ENCODE measurements at places on chromosomes 4 and X.

- peak; percentile 64 for DNase-seq
Measured at GRCh38 chrX:113644426-113644825, 803.8 kb upstream of the AMOT start.

DNA sequence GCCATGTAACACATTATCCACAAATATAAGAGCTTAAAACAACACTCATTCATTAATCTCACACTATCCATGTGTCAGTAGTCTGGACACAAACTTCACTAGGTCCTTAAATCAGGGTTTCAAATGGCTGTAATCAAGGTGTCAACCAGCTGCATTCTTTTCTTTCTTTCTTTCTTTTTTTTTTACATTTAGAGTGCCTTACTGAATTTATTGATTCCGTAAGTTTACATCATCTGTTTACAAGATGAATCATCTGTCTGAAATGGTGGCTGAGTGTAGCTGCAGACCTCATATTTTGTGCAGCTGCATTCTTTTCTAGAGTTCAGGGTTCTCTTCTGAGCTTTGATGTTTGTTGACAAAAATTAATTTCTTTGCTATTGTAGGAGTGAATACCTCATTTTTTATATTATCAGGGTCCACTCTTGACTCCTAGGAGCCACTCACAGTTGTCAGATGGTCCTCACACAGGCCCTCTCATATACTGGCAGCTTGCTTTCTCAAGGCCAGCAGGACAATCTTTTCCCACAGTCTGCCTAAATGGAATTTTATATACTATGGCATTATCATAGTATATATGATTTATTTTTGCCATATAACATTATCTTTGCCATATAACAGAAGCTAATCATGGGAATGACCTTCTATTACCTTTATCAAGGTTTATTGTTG, 37.8 kb downstream of the SPOCK3 start:
- peak; percentile 54 for DNase-seq

DNA sequence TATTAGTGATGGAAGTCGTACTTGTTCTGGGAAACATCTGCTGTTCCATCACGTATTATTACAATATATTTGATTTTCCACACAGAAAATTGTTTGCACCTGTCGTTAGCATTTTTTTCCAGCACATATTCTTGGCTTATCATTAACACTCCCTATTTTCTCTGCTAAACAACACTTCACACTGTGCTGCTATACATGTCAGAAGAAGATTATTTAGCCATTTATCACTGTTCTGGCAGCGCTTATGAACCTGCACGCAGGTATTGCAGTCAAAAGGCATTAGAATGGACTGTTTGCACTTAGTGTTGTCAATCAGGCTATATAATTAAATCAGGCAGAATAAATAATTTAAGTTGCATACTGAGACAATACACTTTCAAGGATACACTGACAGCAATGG, 218.6 kb downstream of the CHM start:
- no peak for DNase-seq

GRCh38 chr4:86401826-86402225, 42.0 kb upstream of the MAPK10 start:
- DNase-seq: no peak

DNA sequence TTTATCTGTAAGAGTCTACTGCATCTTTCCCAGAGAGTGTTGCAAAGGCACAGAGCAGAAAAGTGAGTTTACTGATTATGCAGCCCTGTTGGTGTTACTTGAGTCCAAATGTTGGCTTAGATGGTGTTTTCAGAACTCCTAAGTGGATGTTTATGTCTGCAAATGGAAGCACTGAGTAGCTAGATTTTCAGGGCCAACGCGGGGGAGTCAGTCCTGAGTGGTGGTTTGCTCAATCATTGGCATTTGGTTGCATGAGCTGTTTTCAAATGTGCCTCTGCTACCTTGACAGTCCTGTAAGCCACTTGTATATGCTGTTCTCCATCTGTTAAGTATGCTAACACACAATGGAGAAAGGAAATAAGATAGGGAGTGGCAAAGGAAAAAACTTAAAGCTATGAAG, 45.4 kb downstream of the MAMLD1 start:
- no peak for DNase-seq

DNA sequence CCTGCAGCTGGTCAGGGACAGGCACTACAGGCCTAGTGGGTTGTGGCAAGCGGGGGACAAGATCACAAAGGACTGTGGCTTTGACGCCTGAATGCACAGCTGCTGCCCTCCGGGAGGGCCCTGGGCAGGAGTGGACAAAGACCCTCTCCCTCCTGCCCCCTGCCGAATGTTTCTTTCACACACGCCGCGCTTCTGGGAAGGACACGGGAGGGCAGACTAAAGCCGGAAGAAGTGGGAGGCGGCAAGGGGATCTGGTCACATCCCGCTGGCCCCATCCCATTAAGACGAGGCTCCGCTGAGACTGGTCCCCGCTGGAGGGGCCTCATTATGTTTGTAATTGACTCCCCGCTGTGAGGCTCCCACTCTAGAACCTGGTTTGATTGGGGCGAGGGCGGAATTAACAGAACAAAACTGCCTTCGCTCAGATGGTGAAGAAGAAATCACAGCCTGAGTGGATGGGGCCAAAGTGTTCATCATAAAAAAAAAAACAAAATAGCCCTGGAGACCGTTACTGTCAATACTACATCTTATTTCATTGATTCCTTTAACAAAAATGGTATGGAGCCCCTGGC, 37.8 kb upstream of the PSAPL1 start:
- no peak for DNase-seq

DNA sequence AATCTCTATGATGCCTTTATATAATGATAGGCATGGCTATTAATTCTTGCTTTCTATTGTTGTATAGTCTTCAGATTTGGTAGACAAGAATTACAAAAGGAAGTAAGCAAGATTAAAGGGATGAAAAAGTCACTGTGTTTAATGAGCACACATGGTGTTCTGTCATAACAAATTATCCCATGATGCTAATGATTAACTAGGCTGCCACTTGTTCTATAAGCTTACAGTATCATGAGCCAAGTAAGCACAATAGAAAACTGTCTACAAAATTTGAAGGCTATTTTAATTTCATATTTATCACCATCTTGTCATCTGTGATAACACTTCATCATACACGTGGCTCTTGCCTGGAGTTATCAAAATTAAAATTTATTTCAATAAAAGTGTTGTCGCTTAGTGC, 466.7 kb downstream of the GASK1B start:
- DNase-seq: no peak

DNA sequence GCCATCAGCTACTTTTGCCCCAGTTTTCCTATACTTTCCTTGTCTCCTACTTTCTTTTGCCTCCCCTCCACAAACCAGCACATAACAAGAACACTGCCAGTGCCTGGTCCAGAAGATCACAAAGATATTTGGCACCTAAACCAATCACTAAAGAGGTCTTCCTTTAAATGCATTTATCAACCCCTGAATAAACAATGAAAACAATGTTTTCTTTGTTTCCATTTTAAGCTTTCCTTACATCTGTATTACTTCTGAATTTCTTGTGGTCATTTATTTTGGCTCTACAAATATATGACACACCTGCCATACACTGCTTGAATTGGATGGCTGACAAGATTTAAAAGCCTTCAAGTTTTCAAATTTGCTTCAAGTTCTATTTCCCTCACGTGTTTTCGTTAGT, 43.9 kb downstream of the MBNL3 start:
- no peak for DNase-seq

DNA sequence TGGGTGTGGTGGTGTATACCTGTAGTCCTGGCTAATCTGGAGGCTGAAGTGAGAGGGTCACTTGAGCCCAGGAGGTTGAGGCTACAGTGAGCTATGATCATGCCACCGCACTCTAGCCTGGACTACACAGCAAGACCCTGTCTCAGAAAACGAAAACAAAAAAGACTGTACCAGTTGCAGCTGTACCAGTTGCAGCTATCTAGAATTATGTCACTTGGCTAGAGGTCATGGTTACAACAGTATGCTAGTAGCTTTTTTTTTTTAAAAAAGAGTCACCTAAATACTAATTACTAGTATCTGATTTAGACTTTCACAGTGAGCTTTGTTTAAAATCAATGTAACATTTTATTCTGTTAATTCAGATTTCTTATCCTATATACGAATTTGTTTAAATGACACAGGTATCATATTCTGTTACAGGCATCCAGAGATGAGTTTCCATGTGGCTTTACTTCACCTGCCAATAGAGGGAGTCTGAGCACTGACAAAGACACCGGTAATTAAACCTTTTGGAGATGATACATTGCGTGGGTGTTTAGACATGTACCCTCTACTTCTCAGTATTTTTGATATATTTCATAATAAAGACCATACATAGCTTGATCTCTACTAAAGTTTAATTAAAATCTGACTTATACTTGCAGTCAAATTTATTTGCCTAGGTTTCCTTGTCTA, 100.2 kb upstream of the IL13RA1 start:
- DNase-seq: no peak

GRCh38 chrX:137792214-137792613, 226.3 kb downstream of the ZIC3 start:
- no peak for DNase-seq

DNA sequence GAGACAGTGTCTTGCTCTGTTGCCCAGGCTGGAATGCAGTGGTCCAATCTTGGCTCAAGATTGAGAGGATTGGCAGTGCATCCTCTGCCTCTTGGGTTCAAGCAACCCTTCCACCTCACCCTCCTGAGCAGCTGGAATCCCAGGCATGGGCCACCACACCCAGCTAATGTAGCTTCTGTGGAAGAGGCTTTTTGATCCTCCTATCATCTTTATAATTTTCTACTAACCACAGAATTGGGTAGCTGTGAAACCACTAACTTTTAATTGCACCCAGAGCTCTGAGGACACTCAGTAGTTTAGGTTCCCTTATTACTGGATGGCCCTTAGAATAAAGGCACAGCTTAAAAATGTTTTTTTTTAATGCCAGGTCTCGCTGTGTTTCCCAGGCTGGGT, 8.9 kb upstream of the AGA start:
- no peak for DNase-seq

DNA sequence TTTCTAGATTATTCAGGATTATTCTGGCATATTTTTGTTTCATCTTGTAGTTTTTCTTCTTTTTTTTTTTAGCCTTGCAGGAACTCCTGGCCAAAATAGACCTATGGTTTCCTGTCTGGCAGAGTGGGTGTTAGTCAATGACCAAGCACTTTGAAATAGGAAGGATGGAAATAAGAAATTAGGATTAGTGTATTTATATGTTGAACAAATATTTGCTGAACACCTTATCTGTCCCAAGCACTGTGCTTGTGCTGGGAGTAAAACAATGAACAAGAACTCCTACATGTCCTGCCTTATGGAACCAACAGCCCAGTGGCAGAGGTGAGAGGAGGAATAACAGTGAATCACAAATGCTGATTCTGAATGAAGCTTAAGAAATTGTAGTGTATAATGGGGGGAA, 4.5 kb downstream of the MMRN1 start:
- no peak for DNase-seq

DNA sequence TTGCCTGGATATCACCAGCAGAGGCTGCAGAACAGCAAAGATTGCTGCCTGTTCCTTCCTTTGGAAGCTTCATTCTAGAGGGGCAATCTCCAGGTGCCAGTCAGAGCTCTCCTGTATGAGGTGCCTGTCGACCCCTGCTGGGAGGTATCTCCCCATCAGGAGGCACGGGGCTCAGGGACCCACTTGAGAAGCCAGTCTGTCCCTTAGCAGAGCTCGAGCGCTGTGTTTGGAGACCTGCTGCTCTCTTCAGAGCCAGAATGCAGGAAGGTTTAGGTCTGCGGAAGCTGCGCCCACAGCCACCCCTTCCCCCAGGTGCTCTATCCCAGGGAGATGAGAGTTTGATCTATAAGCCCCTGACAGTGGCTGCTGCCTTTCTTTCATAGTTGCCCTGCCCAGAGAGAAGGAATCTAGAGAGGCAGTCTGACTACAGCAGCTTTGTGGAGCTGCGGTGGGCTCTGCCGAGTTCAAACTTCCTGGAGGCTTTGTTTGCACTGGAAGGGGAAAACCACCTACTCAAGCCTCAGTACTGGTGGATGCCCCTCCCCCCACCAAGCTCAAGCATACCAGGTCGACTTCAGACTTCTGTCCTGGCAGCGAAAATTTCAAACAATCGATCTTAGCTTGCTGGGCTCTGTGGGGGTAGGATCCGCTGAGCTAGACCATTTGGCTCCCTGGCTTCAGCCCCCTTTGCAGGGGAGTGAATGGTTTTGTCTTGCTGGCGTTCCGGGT, 57.9 kb downstream of the DKK2 start:
- no peak for DNase-seq

- DNase-seq: no peak
Measured at GRCh38 chr4:123110685-123111084, 188.3 kb upstream of the NUDT6 start.

GRCh38 chr4:137676357-137676998, 144.2 kb upstream of the PCDH18 start:
- DNase-seq: no peak

DNA sequence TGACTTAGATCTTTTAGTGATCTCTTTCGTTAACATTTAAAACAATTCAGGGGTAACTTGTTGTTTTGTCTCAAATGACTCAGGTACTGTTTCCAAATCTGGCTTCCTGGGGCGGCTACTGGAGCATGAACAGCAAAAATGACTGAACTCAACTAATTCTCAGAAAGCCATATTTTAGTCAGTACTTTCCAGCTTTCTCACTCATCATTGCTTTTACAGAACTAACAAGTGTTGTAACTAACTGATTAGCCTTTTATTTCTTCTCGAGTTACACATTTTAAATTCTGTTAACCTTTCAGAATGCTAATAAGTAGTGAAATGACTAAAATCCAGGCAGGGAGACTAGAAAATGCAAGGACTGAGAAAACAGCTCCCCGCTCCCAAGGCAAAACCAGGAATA, 55.3 kb downstream of the JADE3 start:
- DNase-seq: no peak

- DNase-seq: no peak
Measured at GRCh38 chr4:168761066-168761465, 249.0 kb downstream of the CBR4 start.

GRCh38 chrX:44997888-44998287, 124.9 kb downstream of the KDM6A start:
- DNase-seq: no peak

DNA sequence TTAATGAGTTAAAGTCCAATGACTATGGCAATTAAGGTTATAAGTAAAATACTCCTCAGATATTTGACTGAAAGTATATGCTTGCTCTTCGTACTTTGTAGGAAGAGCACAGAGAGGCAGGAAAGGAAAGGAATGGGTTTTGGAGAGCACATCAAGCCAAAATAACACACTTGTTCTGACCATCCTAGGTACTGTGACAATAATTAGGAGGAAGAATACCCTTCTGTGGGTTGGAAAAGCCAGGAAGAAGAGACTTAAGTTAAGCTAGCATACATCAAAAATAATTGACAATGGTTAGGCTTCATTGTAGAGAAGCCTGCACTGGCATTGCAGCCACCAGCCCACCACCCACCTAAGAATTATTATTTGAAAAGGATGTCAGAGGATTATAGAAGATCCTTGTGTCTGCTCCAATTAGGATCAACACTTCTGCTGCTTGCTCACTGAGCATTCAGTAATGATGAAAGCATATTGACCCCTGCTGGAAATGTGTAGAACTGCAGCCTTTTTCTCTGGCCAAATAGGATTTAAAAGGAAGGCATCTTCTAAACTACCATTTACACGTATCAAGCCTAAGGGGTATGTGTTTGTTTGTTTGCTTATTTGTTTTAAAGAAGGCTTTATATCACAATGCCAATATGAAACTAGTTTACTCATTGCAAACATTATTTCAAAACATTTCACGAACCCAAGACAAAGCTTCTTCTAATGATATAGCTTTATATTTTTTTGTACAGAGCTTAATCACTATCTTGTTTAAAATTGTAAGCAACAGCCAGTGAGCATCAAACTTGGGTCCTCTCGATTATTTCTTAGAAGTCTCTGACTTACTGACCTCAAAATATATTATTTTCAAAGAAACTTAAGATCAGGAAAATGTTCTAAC, 286.2 kb upstream of the TET2 start:
- DNase-seq: peak; percentile 43

- DNase-seq: peak; percentile 18
Measured at GRCh38 chr4:39279416-39279815, 86.7 kb downstream of the RFC1 start.

Measured in astrocyte (in vitro differentiated cells and primary cell).